ENCODE measurements at places on chromosomes 1 and 21.

DNA sequence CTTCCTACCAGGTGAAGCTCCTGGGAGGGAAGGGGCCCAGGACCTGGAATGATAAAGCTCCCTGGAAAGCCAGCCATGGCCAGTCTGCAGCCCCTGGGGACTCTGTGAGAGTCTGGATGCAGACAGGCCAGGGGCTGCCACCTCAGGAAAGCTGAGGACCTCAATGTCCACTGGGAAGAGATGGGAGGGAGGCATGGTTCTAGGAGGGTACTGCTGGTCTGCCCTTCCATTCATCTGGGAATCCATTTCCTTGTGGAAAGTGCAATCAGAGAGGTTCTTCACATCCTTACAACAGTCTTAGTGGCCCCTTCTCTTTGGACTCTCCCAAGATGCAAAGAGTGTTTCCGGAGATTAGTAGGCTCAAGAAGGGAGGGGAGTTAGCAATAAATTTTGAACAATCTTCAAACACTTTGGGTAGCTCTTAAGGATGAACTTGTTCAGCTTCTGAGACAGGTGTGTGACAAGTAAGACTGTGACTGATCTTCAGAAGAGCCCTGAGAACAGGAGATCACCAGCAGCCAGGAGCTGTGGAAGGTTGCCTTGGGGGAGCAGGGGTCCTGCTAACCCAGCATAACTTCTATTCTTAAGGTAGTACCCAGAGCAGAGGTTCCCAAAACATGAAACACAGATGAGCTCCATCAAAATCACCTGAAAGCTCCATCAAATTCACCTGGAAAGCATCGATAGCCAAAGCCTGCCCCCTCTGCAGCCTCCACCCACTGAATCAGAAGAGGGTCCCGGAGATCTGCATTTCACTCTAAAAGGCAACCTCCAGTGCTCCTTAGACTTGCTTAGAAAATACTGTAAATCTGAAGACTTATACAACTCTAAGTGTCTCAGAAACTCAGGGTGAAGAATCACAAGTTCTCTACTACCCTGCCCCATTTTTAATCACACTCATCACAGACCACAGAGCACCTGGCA, 616 bp upstream of the LAX1 start:
- DNase-seq, result no peak

DNA sequence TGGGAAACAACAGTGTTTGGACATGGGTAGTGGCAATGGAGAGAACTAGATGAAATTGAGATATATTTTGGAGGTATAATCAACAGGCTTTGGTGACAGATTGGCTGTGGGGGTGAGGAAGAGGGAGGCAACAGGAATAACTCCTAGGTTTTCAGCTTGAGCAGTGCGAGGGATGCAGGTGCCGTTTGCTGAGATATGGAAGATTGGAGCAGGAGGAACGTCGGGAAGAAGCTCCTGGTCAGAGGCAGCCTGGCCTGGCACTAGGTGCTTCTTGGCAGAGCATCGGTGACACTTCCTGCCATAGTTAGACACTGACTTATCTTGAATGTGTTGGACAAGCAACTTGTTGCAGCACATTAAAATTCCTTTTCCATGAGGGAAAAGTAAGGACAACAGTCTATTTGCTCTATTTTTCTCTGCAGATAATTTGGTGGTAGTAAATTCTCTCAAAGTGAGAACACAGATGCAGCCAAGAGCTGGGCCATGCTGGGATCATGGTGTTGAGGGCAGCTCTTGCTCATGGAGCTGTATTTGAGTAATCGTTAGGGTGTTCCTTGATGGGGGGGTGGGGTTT, 21.5 kb upstream of the MYSM1 start:
- DNase-seq, result no peak

DNA sequence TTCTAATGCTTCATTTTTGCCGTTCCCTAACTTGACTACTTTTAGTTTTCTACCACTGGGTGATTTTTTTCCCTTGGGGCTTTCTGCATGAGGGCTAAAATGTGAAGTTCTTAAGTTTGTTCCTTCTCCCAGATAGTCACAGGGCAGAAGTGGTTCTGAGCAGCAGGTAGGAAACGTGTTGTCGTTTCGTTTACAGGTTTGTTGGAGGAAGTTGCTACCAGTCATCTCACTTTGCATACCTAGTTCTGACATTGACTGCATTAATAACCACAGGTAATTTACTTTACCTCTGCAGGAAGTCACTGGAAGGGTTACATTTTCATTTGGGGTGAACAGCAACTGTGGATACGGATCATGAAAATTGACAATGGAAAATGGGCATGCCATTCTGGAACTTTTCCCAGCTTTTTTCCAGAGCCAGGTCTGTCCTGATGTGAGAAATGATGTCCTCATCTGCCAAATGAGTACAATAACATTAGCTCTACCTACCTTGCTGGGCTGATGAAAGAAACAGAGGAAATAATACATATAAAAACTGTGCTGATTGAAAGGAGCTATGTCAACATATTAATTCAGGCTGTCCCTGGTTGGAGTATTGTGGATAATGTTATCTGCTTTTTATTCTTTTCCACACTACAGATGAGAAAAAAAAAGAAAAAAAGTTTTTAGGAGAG, 94.2 kb downstream of the DISC1 start:
- no peak for DNase-seq

DNA sequence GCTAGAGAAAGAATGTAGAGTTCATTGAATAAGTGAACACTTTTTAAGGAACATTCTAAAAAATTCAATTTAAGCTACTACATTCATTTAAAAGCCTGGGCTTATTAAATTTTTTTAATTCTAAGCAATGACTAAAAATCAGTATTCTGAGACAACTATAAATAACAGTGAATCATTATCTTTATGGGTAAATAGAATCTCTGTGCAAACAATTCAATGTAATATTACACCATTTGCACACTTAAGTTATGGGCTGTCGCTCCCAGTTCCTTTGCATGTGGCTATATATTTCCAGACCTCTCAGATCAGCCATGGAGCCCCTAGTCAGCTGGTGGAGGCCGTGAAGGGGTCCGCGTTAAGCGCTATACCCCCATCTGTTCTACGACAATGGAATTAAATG, 65.1 kb downstream of the KCNK1 start:
- no peak for DNase-seq

DNA sequence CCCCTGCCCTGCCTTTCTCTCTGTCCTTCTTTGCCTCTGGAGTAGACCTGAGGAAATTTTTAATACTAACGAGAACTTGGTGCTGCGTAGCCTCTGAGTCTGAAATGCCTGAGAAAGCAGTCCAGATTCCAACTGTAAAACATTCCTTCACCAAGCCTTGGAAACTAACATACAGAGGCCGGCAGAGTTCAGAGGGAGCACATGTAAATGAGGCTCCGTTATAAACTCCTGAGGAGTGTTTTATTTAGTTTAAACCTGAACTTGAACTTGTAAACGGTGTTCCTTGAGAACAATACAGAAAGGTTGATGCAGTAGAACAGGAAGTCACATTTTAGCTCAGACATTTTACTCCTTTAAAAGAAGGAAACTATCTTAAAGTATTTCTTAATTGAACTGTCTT, 280.7 kb downstream of the TM2D1 start:
- no peak for DNase-seq

DNA sequence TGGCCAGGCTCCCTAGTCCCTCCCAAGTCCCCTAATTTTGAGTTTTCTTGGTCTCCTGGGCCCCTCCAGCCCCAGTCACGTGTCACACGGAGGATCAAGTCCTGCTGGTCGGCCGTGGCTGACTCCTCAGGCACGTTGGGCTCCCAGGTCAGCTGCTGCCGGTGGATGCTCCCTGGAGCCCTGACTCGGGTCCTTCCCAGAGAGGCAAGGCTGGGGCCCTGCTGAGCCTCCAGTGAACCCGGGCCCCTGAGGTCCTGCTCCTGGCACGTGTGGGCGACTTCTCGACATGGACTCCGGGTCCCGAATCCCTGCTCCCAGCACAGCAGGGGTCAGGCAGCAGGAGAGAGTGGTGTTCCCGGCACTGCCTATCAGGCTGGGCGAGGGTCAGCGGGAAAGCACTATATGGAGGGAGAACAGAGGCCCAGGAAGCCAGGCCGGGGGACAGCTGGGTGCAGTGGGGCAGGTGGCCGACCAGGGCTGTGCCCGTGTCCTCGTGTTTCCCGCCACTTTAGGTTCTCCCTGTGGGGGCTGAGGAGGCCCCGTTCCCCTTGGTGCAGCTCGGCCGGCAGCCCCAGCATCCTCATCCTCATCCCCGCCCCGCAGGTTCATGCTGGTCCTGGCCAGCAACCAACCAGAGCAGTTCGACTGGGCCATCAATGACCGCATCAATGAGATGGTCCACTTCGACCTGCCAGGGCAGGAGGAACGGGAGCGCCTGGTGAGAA, 13.2 kb downstream of the TMEM240 start:
- DNase-seq, result no peak

- no peak for DNase-seq
These were observed 3.3 kb upstream of the CHD1L start for GRCh38 chr1:147238925-147239820.

- no peak for DNase-seq
These were observed 2.4 kb downstream of the TMPRSS3 start for GRCh38 chr21:42393443-42393950.
